Stimulated activated CD4-positive, alpha-beta T cell treated with anti-CD3 and anti-CD28 coated beads, Interleukin-15, amount 100 ng/mL, for 1 hour (primary cell): ENCODE measurements at places on chromosomes 12 and 14.

DNA sequence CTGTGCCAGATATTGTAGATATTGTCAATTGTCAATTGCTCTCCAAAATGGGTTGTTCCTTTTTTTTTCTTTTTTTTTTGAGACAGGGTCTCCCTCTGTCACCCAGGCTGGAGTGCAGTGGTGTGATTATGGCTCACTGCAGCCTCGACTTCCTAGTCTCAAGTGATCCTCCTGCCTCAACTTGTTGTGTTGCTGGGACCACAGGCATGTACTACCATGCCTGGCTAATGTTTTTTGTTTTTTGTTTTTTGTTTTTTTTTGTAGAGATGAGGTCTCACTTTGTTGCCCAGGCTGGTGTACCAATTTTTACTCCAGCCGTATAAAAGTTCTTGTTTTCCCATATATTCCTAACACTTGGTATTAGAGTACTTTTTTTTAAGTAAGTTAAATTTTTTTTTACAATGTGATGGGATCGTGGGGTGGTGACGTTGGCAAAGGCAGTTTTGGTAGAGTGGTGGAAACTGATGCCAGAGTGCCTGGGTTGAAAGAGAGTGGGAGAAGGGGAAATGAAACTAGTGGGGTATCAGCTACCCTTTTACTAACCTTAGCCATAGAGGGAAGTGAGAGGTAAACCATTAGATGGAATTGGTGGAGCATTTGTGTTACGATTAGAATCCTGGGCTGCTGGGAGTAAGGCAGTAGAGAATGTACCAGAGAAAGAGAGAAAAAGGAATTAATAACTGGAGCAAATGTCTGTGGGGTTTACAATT lies 33.0 kb upstream of the CFAP54 start:
- no peak for DNase-seq

DNA sequence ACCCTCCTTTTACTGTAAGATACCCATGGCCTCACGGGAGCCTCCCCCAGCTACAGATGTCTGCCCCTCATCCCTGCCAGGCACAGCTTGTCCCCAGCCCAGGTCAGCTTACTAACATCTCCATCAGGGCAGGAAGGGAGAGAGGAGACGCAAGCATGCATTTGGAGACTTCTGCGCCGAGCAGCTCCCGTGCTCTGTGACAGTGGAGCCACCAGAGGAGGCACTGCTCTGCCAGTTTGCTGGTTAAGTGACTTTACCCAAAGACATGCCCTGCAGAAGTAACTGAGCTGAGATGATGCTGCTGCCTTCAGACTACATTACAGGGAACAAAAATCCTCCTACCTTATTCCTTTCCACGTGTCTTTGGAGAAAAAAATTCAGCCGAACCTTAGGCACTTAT lies 133.4 kb downstream of the ESRRB start:
- DNase-seq, result no peak

GRCh38 chr12:108270849-108271143 lies 68.3 kb downstream of the CMKLR1 start:
- DNase-seq, result no peak

GRCh38 chr14:74083784-74084276 lies 423 bp downstream of the ALDH6A1 start:
- no peak for DNase-seq

DNA sequence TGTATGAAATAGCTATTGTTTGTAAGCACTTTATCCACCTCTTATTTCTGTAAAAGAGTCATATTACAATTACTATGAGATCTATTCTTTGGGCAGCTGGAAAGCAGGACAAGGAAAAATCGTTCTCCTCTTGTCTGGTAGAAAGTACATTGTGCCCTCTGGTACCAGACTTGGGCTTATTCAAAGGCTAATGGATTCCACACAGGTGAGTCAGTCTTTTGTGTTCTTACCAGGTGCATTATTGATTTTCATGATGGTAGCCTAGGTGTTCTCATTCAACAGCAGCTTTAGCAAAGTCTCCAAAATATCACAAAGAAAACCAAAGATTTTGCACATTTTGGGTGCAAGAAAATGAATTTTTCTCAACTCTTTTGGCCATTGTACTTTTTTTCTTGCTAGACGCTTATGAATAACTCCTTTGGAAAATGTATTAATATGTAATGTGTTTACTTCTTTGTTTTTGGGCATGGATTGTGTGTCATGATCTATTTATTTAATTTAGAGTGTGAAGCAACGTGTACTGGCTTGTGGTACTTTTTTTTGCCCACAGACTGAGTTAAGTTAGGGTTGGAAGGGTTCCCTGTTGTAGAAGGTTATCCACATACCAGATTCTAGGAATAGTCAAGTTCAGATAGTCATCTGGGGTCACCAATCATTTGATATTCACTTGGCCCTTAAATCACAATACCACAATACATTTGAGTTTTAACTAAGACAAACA lies 26.2 kb downstream of the MNAT1 start:
- DNase-seq, result no peak

- no peak for DNase-seq
Measured at GRCh38 chr12:45121224-45121623, 70.3 kb upstream of the DBX2 start.

- DNase-seq, result no peak
Measured at GRCh38 chr14:95142208-95142607, 15.1 kb downstream of the DICER1 start.

DNA sequence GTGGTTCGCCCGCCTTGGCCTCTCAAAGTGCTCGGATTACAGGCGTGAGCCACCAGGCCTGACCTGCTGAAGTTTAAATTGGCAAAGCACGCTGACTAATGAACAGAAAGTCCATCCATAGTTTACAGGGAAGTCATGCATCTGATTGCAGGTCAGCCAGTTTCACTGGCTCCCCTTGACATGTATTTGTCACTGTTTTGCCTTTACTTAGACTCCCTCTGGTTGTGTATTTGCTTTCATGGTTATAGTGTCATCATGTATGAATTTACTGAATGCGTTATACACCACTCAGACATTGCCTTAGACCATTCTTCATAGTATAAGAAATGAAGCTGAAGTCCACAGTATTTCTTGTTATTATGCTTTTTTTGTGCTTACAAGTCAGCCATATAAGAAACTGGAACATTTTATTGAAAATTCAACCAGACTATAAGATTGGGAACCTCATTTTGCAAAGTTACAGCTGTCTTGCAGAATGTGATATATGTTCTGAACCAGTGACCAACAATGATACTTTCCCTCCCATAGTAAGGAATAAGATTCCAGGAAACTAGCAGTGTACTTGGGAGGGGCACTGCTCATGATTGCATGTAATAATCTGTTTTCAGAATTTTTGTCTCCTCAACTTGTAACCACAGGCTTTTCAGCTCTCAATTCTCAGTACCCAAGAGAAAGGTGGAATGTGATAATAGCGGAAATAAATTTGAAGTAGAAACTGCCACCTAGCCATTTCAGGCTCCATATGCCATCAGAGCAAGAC lies 51.9 kb upstream of the ATF7IP start:
- no peak for DNase-seq

GRCh38 chr12:132477017-132477702 lies 12.8 kb upstream of the FBRSL1 start:
- no peak for DNase-seq

DNA sequence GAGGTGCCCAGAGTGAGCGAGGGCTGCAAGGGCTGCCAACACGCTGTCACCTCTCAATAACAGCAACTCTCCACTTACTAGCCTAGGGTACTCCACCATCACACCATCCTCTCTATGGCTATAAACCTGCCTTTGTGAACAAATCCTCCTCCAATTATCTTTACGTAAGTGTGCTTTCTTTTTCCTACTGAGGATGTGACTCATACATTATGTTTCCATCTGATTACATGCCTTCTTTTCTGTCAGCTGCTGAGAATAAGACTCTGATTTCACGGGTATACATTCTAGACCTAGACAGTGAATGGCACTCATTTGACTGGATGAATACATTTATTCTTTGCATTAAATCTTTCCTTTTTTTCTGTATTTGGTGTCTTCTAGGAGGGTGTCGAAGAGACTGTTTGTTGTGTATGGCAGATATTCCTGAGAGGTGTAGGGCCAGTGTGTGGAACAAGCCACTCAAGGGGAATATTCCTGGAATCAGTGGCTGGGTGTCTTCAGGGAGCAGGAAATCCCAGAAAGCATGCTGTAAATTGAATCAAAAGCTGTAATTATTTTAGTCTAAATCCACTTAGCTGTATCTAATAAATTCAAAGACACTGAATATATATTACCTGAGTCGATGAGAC lies 327.3 kb upstream of the TMTC1 start:
- no peak for DNase-seq

DNA sequence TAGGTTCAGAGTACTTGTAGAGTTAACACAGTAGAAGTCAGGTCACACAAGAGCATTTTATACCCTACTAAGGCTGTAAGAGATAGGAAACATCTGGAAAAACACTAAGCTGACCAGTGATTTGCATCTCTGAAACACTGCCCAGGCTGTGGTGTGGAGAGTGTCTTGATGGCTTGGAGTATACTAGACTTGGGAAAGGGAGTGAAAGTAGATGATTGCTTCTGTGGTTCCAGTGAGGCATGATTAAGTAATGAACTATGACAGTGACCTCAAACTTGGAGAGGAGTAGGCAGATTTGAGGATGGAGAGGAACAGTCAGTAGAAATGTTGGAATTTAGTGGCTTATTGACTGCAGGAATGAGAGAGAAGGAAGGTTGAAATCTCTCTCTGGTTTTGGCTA lies 201.2 kb downstream of the FLRT2 start:
- no peak for DNase-seq

DNA sequence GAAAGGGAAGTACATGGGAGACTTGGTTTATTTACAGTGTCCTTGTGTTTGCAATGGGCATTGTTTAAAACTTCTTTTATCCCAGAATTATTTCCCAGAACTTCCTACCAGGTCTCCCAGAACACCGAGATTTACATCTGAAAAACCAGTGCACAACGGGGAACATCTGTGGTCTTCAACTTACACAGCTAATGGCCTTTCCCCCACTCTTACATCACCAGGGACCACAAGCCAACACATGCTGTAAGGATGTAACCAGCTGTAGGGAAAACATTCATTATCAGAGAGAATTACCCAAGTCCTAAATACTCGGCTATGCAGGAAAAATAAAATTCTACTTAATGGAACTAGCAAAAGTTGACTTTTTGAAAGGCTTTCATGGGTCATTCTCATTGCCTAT lies 267.6 kb downstream of the DUSP6 start:
- DNase-seq, result no peak
